Fibroblast of villous mesenchyme (primary cell): ENCODE measurements at places on chromosomes 7 and 10. TPM values are rescaled to one million over a fixed set of nuclear protein-coding genes. Genes with fewer than 3 reads are reported as not detected.

The FFAR4 gene
- total RNA-seq, result not detected in 2 replicates

DNA sequence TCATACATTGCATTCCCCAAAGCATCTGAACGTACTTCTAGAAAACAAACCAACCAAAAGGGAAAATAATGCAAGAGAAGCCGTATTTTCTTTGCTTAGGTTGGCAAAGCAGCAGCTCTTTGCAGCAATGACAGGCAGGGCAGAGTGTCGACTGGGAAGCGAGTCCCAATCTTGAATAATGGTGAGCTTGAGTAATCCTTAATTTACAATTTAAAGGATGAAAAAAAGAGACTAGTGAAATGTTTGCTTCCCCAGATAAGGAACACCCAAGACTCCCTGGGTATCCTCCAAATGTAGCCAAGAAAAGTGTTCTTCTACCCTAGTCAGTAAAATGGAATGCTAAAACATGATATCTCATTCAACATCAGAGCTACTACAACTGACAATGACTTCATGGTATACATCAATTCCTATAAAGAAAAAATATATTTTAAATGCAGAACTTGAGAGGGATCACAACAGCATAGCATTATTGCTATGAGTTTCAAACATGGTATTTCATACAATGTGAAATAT, 32.0 kb downstream of the GPAM start:
- DNase-seq, result no peak

DNA sequence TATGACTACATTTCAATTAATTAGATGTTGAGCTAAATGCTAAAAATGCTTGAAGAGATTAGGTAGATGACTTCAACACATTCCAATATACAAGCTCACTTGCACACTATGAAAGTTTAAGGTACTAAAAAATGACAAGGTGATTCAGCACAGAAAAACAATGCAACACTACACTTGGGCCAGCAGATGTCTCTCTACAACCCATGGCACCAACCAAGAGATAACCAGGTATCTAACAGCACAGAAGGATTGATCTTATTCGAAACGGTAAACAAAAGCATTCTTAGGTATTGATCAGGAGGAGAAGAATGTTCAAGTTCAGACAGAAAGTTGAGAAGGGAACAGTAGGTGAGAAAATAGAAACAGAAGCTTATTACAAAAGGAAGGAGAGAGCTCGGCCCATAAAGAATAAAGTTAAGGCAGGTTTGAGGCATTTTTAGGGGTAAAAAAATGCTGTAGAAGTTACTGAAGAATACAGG, 248.2 kb upstream of the KLF14 start:
- DNase-seq, result peak; percentile 59

DNA sequence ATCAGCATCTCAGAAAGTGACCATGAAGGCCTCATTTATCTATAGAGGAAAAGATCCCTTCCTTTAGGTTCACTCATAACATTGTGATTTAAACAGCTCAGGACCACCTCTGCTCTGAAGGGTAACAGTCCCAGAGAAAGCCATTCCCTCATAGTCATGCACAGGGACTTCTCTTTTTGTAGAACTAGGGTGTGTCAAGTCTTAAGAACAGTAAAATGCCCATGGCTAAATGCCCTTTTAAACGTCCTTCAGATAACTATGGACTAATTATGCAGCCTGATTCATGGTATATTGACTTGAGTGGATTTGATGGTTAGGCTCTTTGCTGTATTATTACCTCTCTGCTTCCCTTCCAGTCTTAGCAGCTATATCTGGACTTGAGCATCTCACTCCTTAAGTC, 337.8 kb downstream of the SORCS1 start:
- DNase-seq, result no peak

DNA sequence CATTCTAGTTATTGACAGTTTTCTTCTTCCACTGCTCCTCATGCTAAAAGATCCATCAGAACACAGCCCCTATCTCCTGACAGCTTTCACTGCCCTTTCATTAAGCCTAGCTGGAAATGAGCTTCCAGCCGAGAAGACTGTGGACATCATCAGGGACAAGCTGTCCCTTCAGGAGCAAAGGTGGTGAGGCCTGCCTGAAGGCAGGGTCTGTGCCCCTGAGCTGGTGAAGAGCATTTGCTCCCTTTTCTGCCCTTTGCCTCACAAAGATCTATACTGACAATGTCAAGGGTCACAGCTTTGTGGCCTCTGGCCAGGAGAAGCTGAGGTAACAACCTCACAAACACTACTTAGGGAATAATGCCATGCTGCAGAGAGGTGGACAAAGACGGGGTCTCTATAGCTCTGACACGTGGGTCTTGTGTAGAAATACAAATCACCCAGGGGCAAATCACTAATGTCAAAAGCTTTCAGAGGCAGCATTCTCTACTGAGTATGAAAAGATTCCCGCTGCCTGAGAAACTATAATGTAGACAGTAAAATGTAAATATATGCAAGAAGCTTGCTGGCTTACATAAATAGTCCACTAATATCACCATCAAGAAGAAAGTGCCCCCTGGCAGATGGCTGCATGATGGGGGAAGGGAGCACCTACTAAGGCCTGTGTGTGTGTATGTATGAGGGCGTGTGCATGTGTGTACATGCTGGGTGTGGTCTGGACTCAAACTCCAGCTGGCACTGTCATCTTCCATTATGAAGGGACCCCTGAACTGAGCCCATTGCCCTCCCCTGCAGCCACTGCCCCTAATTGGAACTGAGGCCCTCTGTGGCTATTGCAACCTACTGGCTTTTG, 55.8 kb downstream of the HBP1 start:
- DNase-seq, result no peak

GRCh38 chr7:104968648-104969047, 45.4 kb upstream of the KMT2E start:
- DNase-seq, result no peak

The SH2D4B gene
- under 0.01 TPM in 1 of 2 replicates, not detected in the other for total RNA-seq

DNA sequence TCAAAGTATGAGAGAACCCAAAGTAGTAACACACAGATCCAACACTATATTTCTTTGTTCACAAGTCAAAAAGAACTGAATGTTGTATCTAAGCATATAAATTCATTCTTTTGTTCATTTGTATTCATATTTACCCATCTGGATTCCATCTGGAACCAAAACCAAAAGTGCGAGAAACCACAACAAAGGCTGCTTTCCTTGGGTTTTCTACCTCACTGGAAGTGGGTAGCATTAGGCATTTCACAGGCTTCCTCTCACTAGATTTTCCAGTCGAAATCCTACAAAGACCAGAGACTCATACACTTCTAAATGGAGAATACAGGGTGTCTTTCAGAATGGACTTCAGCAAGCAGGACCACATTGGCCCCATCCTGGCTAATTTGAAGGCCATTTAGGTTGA, 109.8 kb upstream of the WNT16 start:
- DNase-seq, result no peak

The C10orf62 gene
- total RNA-seq, result not detected in 2 replicates

DNA sequence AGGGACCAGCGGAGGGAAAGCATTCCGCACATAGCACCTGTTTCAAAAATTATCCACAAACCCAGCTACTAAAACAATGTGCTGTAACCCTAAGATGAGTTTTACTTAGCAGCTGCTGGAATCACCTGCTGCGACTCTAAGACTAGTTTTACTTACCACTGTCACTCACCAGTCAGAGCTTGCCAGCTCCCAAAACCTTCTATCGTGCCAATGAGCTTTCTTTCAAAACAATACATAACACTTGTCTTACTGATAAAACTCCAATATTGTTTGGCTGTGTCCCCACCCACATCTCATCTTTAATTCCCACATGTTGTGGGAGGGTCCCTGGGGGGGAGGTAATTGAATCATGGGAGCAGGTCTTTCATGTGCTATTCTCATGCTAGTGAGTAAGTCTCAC, 18.4 kb downstream of the ST8SIA6 start:
- DNase-seq, result no peak

DNA sequence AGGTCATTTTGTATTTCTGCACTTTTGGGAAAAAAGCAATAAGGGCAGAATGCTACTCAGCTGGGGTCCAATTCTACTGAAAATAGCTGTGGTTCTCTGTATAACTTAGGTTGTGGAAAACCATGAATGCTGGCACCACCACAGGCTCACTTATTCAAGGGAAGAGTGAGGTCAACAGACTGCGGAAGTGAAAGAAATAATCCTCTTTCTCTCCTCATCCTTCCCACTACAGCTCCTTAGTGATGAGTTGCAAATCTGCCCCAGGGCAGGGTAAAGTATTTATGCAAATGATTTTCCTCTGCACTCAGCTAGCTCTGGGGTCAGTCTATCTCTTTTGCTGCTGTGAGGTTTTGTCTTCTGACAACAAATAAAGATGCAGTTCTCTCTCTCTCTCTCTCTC, 74.1 kb upstream of the PTPRZ1 start:
- DNase-seq, result no peak

The OPN4 gene
- total RNA-seq, result not detected in 2 replicates

GRCh38 chr10:30007406-30007805, 52.0 kb downstream of the JCAD start:
- no peak for DNase-seq

GRCh38 chr7:22116451-22117030, 170.8 kb upstream of the CDCA7L start:
- no peak for DNase-seq

The NODAL gene
- total RNA-seq, result not detected in 2 replicates

DNA sequence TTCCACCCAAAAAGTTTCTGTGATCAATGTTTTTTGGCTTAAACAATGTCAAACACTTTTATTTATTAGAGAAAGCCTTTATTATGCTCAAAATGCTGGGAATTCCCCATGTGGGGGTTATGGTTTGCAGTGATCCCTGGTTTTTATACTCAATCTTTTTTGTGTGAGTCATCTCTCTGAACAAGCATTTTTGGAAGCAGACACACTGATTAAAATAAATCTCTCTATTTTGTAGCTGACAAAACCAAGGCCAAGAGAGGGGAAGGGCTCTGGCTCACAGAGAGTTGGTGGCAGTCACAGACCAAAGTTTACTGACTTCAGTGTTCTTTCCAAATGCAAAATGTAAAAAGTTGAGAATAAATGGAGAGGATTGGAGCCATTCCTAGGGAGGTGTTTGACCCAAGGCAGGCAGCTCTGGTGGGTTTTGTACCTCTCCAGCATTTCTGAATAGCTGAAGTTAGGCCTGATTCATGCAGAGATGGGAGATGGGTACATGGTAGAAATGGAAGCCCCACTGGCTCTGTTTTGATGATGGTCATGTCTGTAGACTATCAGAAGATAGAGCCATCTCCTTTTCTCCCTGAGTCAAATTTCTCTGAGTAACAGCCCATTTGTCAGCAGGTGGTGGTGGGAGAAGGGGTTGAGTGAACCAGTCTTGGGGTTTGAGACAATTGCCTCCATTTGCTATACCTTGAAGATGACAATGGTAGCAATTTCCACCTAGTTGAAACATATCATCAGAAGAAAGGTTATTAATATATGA, 45.4 kb upstream of the NAMPT start:
- peak; percentile 69 for DNase-seq

- DNase-seq, result no peak
These were observed 8.1 kb downstream of the STK17A start for GRCh38 chr7:43590862-43591557.

- peak; percentile 85 for DNase-seq
These were observed 168.0 kb upstream of the AHR start for GRCh38 chr7:17130281-17131059.

DNA sequence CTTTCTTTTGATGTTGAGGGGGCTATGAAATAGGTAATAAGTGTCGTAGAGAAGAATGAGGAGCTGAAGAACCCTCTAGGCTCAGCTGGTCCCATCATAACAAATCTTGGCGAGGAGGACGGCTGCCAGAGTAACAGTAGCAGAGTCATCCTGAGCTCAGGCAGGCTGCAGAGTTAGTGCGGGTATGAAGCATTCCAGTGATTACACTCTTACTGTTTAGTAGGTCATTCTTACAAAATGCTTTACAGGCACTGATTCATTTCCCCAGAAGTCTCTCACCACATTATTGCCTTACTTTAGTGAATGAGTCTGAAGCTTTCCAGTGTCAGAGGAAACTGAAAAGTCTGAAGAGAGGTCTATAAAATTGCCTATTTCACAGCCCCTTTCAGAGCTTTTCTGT, 43.9 kb upstream of the GPR158 start:
- peak; percentile 5 for DNase-seq

The OLAH gene
- total RNA-seq, result not detected in 2 replicates

GRCh38 chr10:19500959-19501358, 315.3 kb upstream of the PLXDC2 start:
- no peak for DNase-seq

GRCh38 chr10:70253878-70254765, 20.9 kb upstream of the PPA1 start:
- DNase-seq, result no peak

- no peak for DNase-seq
These were observed 67.7 kb downstream of the ARHGAP22 start for GRCh38 chr10:48536916-48537890.

The AFAP1L2 gene
- 5.5 and 7.3 TPM in 2 replicates for total RNA-seq

DNA sequence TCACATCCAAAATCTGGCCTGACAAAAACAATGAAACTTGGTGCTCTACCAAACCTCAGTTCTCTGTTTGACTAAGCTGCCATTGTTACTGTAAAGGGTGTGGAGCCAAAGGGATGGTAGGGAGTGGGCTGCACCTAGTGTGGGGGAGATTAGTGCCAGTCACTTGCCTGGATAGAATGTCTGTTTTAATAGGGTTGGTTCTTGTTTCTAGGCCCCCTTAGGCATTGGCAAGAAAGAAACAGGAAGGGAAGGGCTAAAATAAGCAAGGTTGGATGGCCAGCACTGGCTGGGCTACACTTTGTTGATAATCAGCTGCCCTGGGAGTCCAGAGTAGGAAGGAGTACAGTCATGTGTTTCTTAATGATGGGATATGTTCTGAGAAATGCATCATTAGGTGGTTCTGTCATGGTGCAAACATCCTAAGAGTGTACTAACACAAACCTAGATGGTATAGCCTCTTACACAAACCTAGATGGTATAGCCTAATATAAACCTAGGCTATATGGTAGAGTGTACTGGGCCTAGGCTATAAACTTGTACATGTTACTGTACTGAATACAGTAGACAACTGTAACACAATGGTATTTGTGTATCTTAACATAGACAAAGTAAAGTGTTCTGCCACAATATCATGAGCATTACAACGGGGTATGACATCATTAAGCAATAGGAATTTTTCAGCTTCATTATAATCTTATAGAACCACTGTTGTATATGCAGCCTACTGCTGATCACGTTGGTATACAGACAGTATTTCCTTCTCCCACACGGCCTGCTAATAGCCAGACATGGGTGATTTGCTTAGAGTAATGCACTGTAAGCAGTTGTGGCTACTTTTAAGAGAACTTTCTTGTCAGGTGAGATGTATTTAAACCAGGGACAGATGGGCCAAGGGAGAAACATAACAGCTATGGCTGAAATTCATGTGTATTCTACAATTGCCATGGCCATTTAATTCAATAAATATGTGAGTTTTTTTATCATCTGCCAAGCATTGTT, 15.4 kb downstream of the BBIP1 start:
- no peak for DNase-seq

DNA sequence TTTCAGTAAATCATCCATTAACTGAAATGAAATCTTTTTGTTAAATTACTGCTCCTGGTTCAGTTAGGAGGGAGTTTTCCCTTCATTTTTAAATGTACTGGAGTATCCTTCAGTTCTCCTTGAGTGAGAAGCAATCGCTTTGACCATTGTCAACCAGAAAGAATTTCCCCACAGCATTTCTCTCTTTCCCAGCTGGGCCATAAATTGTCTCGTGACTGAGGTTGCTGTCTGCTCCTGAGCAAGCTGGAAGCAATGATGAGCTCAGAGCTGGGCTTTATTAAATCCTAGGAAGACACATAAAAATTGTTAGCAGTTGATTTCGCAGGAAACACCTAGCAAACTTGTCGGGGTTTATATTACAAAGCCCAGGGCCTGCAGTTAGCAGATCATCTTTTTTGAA, 102.0 kb upstream of the INSYN2A start:
- DNase-seq, result peak; percentile 56
